ENCODE measurements at places on chromosomes 2 and 18.

DNA sequence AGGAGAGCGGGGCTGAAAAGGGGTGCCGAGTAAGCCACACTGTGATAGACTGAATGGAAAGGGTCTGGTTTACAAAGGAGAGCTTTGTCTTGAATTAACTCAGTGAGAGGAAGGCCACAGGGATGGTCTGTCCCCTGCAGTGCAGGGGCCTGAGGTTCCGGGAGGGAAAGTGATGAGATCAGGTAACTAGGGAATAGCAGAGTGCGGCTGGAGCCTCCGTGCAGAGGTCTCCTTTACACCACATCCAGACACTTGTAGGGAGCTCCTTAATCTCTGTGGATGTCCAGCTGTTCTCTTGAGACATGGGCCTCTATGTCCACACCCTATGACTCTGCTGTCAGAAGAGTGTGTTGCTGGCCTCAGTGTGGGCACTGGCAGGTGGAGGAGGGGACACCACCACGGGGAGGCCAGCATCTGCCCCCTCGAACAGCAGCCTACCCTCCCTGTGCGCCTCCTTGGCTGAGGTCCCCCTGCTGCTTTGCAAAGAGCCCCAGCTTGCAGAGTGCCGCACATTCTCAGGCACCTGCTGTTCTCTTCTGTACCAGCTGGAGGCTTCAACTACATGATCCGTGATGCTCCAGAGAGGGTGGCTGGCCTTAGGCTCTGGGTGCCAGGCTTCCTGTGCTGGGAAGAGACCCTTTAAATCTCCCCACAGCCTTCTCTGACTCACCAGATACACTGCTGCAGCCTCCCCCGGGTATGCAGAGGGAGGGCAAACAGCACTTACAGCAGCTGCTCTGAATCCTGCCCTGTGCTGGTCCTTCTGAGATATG is 25.9 kb downstream of the ENOSF1 start:
- DNase-seq, result no peak

DNA sequence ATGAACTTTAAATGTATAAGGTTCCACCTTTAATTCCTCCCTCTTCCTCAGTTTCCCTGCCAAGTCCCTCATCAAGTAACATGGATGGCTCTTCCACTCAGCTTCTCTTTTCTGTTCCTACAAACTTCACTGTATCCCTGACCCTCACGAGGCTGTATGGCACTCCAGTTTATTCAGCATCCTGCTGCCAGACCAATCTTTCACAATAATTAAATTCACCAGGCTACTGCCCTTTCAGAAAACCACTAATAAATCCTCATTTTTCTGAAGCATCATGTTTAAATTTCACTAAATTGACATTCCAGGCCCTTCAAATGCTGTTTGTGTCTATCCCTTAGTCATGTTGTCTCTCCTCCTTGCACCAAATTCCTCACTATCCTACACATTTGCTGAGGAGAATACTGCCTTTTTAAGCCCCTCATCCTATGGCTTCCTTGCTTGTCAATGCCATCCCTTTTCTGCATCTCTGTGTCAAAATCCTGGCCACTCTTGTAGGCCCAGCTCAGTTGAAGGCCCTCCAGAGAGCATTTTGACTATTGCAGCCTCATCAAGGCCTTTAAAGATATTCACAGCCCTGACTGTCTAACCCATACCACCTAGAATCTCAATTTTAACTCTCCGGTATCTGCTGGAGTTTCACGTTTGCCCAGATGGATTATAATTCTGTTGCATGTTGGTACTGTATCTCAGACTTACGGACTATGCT is 22.8 kb upstream of the ASNSD1 start:
- DNase-seq, result no peak

DNA sequence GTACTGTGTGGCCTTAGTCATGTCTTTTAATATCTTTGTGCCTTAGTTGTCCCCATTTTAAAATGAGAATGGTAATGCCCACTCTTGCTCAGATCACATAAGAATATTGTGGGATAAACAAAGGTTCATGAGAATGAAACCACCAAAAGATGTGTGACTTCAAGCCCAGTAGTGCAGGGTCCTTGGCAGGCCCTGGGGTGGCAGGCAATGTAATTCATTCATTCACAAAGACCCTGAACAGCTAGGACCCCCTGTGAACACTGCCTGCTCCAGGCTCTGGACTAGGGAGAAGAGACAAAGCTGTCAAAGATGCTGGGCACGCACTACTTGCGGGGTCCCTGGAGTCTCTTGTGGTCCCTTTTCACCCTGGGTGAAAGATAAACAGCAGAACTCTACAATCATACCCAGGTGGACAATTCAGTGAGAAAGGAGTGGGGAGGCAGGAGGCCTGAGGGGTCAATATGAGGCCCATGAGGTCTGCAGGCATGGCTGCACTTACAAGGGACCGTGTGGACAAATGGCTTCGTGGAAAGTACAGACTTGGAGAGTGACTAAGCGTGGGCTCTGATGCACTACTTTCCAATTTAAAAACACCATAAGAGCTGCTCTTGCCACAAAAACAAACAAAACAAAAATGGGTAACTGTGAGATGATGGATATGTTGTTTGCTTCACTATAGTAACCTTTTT is 136.1 kb downstream of the SMAD7 start:
- no peak for DNase-seq

DNA sequence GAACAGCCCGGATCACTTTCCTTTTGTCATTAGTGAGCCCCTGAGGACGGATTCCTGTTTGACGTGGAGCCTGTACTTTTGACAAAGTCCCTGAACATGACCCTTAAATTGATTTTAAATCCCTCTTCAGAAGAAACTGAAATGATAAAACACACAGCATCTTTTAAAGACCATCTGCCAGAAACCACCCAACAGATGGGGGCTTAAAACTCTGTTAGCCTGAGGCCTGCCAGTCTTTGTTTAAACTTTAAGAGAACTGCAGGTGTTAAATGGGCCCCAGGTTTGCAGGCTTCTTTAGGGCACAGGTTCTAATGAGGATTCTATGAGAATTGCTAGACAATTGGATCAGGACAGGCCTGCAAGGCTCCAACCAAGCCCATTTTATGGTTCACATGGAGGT is 177.9 kb downstream of the ALK start:
- peak; percentile 34 for DNase-seq

DNA sequence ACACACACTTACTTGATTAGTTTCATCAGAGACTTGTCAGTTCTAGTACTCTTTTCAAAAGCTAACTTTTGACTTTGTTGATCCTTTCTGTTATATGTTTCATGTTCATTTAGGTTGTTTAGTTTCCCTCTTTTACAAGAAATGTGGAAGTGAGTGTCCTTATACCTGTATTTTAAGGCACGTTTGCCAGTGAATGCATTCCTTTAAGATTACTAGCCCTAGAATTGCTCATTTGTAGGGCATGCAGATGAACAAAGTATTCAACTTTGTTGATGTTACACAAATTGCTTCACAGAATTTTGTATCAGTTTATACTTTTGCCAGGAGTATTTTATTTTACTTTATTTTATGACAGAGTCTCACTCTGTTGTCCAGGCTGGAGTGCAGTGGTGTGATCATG is 6.3 kb downstream of the IL1RL2 start:
- DNase-seq, result no peak
